Esophagus mucosa (tissue), 1 donor: ENCODE measurements at places on chromosomes 11 and 22. TPM values are rescaled to one million over a fixed set of nuclear protein-coding genes. Genes with fewer than 3 reads are reported as not detected.

PIH1D2 gene
- total RNA-seq: 1.6 TPM

MS4A13 gene
- not detected for total RNA-seq

HOATZ gene
- not detected for total RNA-seq

RASD2 gene
- 0.28 TPM for total RNA-seq

UBQLNL gene
- total RNA-seq: 0.08 TPM

DNA sequence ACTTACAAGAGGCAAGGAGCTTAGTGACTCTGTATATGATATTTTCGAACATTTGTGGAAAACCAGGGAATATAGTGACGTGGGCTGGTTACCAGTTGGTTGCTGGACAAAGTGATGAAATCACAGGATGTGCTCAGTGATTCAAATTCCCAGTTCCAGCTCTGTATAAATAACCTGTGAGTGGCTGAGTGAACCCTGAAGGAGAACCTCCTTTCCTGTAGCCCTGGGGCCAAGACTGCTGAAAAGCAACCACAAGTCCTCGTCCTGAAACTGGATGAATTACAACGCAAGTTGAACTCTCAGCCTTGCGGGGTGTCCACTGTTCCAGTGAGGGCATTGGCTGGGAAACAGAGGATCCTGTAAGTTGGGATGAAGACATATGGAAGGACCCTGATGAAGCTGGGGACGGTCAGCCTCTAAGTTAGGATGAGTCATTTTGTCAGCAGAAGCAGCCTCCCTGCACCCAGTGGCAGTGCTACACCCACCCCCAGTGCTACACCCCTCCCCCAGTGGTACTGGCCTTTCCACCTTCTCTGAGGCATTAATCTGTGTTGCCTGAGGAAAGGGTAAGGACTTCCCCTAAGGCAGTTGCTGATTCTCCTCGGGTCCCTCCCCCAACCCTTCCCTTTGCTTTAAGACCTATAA is 22.0 kb upstream of the CD81 start:
- no peak for ATAC-seq

GRCh38 chr11:117824571-117825537 is at the start of gene FXYD2:
Gene FXYD2, minus strand, starts transcription at chr11:117824744. Its CDS starts 66 bp downstream, at chr11:117824678.
- ATAC-seq: no peak

DNA sequence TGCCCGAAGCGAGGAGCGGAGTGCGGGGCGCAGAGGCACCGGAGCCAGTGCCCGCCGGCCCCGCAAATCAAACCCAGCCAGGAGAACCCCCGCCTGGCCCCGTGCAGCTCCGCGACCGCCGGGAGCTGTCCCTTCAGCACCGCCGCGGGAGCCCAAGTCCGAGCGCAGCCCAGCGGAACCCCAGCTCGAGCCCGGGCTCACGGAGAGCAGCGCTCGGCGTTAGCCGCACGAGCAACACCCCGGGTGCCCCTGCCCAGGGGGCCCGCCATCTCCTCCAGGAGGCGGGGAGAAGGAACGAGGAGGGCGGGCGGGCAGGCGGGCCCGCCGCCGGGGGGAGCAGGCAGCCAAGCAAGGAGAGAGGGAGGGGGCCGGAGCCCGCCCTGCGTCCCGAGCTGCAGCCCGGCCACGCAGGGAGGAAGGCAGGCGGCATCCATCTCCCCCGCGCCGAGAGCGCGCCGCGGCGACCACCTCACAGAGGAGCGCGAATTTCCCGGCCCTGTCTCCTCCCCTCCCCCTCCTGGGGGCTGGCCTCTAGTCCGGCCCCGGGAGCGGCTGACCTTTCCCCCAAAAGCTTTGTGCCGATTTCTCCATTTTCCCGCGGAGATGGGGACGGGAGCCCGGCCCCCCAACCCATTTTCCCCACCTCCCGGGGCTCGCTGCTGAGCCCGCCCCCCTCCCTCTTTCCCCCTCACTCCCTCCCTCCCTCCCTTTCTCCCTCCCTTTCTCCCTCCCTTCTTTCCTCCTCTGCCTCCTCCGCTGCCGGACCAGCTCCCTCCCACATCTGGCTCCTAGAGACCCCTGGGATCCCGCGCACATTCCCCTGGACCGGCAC is 621 bp downstream of the KCNC1 start:
- ATAC-seq: peak; percentile 55

- peak; percentile 50 for ATAC-seq
These were observed 33.4 kb upstream of the EIF3D start for GRCh38 chr22:36562261-36562835.

DNA sequence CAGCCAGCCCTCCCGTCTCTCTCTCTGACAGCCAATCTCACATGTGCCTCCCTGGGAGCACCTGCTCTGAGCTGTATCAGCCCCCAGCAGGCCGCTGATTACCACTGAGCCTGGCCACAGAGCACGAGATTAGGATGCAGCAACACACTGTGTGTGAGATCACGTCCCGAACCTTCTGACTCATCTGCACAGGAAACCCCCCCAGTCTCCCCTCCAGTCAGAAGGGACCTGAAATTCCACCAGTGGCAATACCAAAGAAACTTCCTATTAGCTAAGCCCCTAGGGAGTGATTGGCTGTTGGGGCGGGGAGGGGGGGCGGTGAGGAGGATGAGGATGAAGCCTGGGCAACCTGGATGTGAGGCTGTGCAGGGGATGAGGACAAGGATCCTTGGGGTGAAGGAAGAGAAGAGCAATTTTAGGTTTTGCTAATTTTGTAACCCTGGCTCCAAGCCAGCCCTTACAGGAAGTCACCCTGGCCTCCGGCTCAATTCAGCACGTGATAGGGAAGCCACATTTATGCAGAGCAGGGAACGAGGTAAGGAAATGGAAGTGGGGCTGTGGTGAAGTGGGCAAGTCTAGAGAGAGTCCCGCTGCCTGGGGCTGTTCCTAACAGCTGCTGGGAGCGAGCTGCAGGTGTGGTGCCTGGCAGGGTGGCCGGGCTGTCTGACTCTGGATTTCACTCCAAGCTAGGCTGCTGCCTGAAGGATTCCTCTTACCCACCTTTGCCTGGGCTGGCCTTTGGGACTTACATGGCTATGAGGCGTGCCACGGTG is 1.9 kb downstream of the SLC43A3 start:
- ATAC-seq: peak; percentile 76

GRCh38 chr11:10628508-10629236 is 60.2 kb upstream of the LYVE1 start:
- no peak for ATAC-seq
